ENCODE measurements at places on chromosomes 3 and 15.

GRCh38 chr3:69058180-69058946, 6.2 kb upstream of the TMF1 start:
- no peak for DNase-seq

DNA sequence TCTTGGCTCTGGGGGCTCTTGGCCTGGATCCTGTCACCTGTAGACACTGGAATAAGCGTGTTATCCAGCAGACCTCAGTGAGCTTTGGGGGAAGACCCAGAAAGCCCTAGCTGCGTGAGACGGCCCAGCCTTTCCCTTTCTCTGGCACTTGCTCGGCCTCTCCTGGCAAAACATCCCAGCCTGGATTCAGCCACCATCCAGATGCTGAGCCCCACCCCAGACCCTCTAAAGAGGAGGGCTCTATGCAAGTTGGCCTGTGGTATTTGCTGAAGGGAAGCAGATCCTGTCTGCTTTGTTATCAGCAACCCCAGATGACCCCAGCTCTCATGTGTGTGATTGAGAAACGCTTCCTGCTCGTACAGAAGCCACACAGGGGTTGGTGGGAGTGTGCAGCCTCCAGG, 267.2 kb downstream of the FAM43A start:
- DNase-seq: no peak

DNA sequence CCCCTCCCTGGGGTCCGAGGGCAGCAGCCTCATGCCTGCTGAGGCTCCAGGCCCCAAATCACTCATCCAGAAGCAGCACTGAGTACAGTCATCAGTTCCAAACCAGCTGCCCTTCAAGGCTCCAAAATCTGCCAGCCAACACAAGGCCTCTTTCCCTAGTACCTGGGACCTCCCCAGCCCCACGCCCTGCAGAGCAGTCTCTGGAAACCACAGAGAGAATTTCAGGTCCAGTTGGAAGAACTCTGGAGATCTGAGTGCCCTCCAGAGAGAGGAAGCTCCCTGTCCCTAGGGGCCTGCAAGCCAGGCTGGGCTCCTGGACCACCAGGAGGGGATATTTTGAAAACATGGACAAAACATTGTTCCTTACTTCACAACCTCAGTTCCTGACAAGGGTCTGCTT, 26.2 kb downstream of the TKT start:
- no peak for DNase-seq

GRCh38 chr3:66497985-66498671, 2.7 kb downstream of the LRIG1 start:
- no peak for DNase-seq

GRCh38 chr3:184737063-184737462, 25.2 kb upstream of the MAGEF1 start:
- no peak for DNase-seq

DNA sequence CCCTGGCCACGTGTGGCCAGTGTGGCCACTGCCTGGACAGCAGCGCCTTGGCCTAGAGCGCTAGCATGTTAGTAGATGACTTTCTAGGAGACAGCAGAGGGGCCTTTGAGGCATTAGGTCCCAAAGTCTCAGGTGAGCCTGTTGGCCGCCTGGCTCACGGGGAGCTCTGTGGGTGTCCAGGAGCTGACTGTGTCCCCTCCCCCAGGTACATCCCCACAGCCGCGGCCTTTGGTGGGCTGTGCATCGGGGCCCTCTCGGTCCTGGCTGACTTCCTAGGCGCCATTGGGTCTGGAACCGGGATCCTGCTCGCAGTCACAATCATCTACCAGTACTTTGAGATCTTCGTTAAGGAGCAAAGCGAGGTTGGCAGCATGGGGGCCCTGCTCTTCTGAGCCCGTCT, 17.0 kb downstream of the SEC61A1 start:
- no peak for DNase-seq

- no peak for DNase-seq
These were observed 603.5 kb downstream of the MECOM start for GRCh38 chr3:169060037-169060436.

DNA sequence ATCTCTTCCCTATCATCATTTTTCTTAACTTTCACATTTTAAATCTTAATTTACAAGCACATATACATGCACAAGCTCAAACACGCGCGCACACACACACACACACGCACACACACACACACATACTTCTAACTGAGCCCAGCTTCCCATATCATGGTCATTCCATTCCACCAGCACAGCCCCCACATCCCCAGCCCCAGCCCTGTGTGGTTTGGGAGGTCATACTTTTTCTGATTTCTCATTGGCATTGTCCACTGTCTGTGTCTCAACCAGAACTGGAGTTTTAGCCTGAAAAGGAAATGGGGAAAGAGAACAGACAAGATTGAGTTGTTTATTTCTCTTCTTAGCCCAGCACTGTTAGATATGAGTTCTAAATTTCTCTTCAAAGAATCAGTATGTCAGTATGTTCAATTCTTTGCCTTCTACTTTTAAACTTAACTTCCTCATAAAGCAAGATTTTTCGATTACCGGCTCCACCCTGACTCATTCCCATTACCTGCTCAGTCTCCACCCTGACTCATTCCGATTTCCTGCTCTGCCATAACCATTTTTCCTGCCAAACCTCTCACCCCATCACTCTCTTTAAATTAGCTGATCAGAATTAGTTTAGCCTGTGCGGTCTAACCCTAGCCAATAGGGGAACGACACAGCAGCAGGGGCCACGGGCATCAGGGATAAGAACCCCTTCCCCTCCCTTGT, 6.4 kb downstream of the IQCF1 start:
- no peak for DNase-seq

GRCh38 chr3:55655544-55655943, 168.4 kb upstream of the WNT5A start:
- no peak for DNase-seq

DNA sequence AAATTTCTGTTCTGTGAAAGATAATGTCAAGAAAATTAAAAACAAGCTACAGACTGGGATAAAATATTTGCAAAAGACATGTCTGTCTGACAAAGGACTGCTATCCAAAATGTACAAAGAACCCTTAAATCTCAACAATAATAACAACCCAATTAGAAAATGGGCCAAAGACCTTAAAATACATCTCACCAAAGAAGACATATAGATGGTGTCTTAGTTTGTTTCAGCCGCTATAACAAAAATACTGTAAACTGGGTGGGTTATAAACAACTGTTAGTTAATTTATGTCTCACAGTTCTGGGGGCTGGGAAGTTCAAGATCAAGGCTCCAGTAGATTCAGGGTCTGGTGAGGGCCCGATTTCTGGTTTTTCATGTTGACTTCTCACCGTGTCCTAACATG, 106.2 kb upstream of the AGTR1 start:
- no peak for DNase-seq

GRCh38 chr3:107431246-107432012, 54.2 kb downstream of the CCDC54 start:
- no peak for DNase-seq

- no peak for DNase-seq
These were observed 32.2 kb downstream of the ANAPC13 start for GRCh38 chr3:134453631-134454030.

GRCh38 chr3:59265566-59265965, 215.7 kb upstream of the CFAP20DC start:
- DNase-seq: no peak

DNA sequence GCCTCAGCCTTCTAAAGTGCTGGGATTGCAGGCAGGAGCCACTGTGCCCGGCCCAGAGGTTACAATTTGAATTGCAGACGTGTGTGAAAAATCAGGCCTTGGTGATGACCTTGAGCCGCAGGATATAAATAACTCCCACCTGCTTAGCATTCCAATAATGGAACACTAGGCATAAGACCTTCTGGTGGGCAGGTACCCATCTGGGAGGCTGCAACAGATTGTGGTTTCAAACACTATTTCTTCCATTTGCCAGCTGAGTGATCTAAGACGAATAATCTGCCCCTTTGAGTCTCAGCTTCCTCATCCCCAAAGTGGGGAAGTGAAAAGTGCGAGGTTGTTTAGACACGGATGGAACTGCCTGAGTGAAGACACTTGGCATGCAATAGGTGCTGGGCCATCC, 47.7 kb upstream of the HERC1 start:
- DNase-seq: no peak

- no peak for DNase-seq
These were observed 153.9 kb downstream of the KLF13 start for GRCh38 chr15:31480356-31481025.

DNA sequence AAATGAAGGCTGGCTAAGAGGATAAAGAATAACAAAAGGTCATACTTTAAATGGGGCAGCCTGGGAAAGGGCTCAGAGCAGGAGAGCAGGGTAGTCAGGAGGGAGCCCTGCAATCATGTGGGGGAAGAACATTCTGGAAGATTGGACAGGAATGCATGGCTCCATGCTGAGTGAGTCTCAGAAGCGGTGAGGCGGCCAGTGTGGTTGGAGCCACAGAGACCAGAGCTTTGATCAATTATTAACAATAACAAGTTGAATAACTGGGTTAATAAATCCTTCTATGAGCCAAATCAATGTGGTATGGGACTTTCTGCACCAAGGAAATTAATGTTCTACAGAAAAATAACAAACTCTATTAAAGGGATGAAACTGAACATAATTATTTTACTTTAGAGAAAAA, 57.9 kb upstream of the DCUN1D1 start:
- DNase-seq: no peak

- DNase-seq: no peak
These were observed 92.4 kb downstream of the COL6A6 start for GRCh38 chr3:130609166-130609979.

GRCh38 chr15:95044745-95045417, 813.5 kb downstream of the MCTP2 start:
- no peak for DNase-seq

DNA sequence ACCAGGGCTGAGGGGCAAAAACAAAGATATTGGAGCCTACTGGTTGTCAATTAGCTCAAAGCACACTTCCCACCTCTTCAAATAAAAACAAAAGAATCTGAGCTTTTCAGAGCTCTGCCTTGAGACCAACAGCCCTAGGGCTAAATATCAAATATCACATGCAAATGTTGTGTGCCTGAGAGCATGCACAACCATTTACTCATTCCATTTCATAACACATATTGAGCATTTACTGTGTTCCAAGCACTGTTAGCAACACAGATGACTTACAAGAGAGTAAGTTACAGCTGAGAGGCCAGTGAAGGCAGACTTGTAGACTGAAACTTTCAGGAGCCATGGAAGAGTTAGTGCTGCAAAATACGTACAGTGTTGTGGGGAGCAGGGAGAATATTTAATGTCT, 222.4 kb downstream of the CPNE4 start:
- no peak for DNase-seq

- DNase-seq: no peak
These were observed 39.0 kb downstream of the MYH15 start for GRCh38 chr3:108471426-108471825.

DNA sequence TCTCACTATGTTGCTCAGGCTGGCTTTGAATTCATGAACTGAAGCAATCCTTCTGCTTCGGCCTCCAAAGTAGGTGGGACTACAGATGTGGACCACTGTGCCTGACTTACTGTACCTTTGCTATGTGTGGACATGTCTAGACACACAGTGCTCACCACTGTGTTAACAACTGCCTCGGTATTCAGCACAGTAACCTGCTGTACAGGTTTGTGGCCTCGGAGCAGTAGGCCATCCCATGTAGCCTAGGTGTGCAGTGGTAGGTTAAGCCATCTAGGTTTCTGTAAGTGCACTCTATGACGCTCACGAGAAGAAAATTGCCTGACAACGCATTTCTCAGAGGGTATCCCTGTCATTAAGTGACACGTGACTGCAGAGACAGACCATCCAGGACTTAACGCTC, 70.3 kb downstream of the TAMM41 start:
- DNase-seq: no peak

GRCh38 chr3:107512108-107512507, 10.7 kb upstream of the BBX start:
- DNase-seq: no peak

- DNase-seq: no peak
These were observed 1.4 kb downstream of the PTPRG start for GRCh38 chr3:61562721-61563312.

DNA sequence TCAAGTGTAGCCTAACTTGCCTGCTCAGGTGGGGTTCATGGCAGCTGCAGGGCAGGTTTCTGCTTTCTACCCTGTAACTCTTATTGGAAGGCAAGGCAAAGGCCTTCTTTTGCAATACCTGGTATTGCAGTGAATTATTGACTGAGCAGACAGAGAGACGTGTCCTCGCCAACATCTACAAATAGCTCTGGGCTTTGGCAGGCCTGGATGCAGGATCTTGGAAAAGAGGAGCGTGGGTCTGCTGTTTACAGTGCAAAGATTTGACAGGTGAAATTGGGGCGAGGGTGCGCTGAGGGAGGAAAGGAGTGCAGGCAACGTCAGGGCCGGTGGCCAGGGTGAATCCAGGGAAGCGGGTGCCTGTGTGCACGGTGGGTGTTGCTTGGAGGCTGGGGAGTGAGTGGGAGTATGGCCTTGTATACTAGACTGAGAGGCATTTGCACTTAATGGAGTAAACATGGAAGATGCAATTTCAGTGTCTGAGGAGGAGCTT, 44.5 kb downstream of the ST6GAL1 start:
- DNase-seq: no peak

- no peak for DNase-seq
These were observed at the start of gene CYP1A1 for GRCh38 chr15:74725225-74725774. Gene CYP1A1 (minus strand): TSS chr15:74725528. CDS start chr15:74723097, 2,431 bp downstream.

GRCh38 chr3:119481079-119481478, 12.3 kb downstream of the POGLUT1 start:
- DNase-seq: no peak

DNA sequence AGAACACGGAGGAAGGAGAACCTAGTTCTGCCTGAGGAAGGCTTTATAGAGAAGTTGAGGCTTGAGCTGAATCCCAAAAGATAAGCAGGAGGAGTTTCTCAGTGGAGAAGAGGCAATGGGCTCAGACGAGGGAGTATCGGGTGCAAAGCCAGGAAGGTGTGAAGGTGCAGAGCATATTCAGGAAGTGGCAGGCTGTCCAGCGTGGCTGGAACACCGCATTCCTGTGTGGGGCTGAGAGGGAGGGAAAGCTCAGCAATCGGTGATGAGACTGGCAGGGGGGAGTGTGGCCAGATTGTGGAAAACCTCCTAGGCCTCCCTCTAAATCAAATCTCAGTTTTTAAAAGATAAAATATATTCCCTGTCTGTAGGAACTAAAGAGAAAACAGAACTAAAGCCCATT, 63.0 kb downstream of the ARHGAP31 start:
- DNase-seq: no peak

GRCh38 chr3:127960421-127960965, 45.5 kb downstream of the KBTBD12 start:
- no peak for DNase-seq

GRCh38 chr15:20356444-20356910, 185.1 kb downstream of the GOLGA6L6 start:
- DNase-seq: no peak

DNA sequence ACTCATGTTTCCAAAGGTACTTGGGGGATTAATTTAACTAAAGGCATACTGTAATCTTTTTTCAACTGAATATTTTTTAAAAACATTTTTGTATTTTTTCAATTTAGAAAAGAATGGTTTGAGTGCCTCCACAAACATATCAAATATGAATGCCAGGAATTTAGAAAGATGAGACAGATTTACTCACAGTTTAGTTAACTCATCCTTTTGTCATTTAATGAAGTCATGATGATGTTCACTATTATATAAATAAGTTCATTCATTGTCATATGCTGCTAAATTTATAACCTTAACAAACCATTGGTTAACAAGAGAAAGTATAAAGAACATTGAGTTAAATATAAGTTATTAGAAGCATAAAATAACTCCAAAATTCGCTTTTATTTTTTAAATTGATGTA, 50.0 kb downstream of the FGF7 start:
- DNase-seq: no peak

Measured in BJ (cell line).